NCI-H1092 treated with DMSO at 0.1 percent for 48 hours (cell line): ENCODE measurements at places on chromosomes 5 and 9.

DNA sequence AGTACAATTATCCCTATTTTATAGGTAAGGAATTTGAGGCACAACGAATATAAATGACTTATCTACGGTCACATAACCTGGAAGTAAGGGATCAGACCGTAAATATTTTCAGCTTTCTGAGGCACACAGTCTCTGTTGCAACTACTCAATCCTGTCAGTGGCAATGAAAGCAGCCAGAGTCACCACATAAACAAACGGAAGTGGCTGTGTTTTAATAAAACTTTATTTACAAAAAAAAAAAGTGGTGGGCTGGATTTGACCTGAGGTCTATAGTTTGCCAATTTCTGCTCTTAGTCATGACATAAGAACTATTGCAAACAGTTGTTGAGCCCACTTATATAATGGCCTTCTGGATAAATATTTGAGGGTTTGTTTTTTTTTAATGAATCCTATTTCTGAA is 29.6 kb downstream of the ZNF366 start:
- DNase-seq, result no peak

DNA sequence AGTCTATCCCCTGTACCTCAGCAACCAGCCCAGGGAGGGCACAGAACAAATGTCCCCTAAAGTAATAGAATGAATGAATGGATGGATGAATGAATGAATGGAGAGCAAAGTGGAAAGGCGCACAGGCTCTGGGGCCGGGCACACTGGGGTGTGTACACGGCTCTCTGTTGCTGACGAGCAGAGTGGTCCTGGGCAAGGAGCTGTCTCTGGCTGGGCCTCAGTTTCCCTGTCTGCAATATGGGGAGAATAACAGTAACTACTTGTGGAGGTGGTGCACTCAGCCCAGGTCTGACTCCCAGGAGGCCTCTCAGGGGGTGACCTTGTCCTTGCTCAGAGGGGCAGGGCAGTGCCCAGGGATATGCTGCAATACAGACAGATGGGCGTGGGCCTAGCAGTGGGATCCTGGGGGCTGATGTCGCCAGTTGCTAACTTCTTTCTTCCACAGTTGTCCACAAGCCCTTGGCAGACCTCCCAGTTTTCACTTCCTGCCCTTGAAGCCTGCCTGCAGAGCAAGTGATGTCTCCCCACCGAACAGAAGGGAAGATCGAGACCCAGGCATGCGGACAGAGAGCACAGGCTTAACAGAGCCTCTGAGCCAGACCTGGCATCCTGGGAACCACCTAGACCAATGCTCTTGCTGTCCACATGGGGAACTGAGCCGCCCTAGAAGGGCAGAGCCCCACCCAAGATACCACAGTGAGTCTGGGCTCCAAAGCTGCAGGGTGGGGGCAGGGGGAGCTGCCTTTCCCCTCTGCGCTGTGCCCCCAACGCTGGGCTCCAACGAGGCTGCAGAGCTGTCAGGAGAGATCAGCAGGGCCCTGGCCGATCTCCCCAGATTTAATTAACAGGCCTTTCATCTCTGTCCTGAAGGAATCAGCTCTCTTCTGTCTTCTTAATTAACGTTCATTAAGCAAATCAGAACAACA is 13.6 kb upstream of the LAMC3 start:
- no peak for DNase-seq

DNA sequence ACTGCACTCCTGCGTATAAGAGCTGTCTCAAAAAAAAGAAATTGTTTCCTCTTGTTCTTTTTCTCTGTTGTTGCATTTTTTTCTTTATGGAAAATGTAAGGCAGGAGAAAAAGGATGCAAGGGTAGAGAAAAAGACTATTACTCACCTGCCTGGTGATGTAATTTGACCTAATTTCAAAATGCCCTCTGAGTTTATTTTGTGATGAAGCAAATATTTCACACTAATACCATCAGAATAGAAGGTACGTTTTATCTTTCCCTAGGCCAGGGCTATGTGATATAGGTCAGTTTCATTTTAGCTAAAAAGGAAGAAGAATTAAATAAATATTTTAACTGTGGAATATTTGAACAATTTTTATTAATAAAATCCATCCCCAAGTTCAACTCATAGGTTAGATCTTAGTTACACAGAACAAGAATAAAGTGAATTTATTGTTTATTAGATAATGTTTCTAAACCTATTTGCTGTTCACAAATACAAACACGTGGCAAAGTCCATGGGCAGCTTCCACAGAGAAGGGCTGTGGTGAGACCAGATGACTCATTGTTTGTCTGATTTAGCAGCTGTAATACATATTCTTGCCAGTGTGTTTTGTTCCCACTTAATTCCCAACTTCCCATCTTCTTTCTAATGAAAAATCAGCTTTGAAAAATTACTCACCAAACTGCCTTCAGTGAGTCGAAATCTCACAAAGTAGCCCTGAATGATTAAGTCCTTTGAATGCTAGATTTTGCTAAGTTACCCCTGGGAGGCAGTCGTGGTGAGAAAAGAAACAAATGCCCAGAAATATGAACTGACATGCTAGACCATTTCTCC is 52.8 kb upstream of the CCDC112 start:
- DNase-seq, result no peak

DNA sequence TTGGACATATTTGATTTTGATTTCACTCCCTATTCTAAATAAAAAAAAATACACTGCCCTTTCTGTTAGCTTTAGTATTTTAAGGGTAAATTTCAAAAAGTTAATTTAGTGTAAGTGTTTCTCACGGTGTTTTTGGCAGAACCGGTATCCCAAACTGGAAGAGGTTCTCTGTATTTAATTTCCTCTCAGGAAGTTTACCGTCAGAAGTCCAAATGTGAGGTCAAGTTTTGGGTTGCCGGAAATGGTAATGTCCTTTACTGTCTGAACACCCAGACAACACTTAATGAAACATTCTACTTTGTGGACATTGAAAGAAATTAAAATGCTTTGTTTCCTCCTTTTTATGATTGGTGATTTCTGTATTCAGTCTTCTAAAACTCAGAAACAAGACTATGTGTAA is 148.7 kb upstream of the CDKN2B start:
- no peak for DNase-seq

GRCh38 chr5:138212828-138213160 is 329 bp downstream of the CDC23 start:
- DNase-seq, result no peak
